Eye (tissue), 1 donor: ENCODE measurements at places on chromosomes 1 and 21.

DNA sequence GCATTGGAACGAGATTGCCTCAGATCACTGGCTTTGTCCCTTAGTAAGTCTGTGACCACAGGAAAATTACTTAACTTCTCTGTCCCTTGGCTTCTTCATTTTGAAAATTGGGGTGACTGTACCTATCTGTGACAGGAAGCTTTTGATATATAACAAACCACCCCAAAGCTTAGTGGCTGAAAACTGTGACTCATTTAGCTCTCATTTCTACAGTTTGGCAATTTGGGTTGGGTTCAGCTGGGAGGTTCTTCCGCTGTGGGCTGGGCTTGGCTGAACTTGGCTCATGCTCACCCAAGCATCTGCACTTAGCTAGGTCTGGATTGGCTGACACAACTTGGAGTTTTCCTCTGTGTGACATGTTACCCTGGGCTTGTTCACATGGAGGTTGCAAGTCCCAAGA, 14.0 kb downstream of the C1orf94 start:
- no peak for DNase-seq

DNA sequence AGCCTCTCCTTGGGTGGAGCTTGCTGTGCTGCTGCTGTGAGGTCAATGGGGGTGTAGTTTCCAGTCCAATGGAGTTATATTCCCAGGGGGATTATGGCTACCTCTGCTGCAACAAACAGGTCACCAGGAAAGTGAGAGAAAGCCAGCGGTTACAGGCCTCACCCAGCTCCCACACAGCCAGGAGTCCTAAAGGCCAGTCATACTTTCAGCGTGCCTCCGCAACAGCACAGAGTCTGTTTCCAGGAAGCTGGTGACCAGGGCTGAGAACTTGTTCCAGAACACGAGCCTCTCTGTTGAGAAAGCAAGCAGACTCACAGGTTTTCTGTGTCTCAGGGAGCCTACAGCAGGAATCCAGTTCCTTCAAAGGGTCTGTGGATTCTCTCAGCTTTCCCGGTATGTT, 17.3 kb upstream of the OR2M5 start:
- DNase-seq: no peak

DNA sequence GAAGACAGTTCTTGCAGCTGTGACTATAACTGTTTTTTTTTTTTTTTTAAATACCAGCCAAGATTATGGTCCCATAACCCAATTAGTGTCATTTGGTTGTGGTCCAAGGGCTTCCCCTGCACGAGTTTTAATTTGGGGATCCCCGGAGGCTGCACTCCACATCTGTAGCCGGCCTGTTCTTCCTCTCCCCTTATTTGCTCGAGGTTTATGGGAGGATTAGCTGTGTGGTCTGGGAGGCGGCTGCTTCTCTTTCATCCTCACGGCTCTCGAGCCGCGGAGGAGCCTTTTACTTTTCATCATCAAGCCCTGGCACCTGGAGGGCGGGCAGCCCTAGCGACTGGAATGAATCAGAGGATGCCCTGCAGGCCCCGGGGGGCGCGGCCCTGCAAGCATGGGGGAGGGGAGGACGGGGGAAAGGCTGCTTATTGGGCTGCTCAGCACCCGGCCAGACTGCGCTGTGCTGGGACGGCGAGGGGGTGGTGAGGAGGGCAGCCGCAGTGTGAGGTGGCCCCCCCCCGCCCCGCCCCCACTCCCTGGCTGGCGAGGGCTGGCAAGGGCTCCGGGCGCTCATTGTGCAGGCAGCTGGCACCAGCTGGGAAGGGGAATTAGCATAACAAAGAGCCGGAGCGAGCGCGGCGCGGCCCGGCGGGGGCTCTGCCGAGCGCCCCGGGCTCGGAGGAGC, 18.5 kb downstream of the SERTAD4 start:
- DNase-seq: peak; percentile 91

DNA sequence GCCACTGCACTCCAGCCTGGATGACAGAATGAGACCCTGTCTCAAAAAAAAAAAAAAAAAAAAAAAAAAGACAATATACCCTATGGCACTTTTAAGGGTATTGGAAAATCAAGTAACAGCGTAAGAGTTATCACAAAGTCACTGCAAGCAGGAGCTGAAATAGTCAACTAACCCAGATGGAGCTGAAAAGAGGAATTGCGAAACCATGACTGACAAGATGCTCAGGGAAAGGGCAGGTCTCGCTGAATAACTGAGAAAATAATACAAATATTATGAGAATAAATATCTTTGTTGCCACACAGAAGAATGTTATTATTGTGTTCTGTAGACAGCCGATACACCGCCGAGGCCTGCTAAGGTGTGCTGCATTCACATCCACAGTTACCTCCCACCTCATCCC, 17.8 kb downstream of the HLCS start:
- no peak for DNase-seq

DNA sequence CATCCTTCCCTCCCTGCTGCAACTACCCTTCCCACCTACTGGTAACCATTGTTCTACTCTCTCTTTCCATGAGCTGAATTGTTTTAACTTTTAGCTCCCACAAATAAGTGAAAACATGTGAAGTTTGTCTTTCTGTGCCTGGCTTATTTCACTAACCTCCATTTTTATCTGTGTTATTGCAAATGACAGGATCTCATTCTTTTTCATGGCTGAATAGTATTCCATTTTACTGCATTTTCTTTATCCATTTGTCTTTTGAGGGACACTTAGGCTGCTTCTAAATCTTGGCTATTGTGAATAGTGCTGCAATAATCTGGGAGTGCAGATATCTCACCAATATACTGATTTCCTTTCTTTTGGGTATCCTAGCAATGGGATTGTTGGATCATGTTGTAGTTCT, 80.6 kb downstream of the NOS1AP start:
- DNase-seq: no peak

DNA sequence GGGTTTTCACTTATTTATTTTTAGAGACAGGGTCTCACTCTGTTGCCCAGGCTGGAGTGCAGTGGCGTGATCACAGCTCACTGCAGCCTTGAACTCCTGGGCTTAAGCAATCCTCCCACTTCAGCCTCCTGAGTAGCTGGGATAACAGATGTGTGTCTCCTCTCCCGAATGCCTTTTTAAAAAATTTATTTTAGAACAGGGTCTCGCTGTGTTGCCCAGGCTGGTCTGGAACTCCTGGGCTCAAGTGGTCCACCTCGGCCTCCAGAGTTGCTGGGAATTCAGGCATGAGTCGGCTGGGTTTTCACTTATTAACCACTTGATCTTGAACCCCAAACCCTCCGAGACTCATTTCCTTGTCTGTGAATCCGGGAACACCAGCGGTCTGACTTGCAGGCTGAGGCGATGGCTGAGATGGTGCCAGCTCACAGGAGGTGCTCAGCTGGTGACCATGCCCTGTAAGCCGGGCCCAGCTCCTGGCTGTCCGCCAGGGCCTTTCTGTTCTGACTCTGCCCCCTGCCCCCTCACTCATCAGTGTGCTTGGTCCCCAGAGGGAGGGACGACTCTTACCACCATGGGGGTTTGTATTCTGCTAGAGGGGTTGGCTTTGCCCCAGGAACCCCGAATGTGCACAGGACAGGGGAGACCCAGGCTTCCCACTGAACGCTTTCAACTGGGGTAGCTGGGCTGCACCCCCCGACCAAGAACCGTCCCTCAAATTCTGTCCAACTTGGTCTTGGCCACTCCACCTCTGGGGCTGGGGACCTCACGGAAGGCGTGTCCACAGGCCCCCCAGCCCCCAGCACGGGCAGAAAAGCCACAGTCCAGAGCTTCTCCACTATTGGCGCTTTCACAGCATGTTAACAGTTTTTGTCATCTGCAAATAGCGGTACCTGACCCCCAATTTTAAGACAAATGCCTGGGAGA, 22.5 kb downstream of the MMEL1 start:
- DNase-seq: no peak

GRCh38 chr1:161779393-161779792, 13.3 kb downstream of the ATF6 start:
- no peak for DNase-seq

GRCh38 chr1:209160230-209160629, 423.3 kb upstream of the CAMK1G start:
- no peak for DNase-seq

- DNase-seq: no peak
These were observed 51.1 kb downstream of the KIF26B start for GRCh38 chr1:245205864-245206263.

- DNase-seq: no peak
These were observed 125.9 kb downstream of the RUNX1 start for GRCh38 chr21:34923202-34923601.

- no peak for DNase-seq
These were observed 41.5 kb downstream of the CCDC30 start for GRCh38 chr1:42504535-42505128.

- no peak for DNase-seq
These were observed 2.7 kb upstream of the PHTF1 start for GRCh38 chr1:113761937-113762336.

DNA sequence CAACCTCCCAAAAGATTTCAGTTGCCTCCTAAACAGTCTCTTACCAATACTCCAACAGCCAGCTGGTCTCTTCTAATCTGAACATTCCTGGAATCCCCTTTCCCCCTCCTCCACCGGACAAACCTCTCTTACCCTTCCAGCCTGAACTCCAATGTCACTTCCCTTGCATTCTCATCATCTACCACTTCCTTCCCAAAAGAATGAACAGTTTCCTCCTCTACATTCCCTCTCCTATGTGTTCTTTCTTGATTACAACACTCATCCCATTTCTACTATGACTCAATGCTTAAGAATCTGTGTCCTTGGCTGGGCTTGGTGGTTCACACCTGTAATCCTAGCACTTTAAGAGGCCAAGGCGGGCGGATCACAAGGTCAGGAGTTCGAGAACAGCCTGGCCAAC, 417.1 kb downstream of the SETD4 start:
- no peak for DNase-seq

- peak; percentile 18 for DNase-seq
These were observed 78.4 kb upstream of the CTTNBP2NL start for GRCh38 chr1:112317611-112318062.

DNA sequence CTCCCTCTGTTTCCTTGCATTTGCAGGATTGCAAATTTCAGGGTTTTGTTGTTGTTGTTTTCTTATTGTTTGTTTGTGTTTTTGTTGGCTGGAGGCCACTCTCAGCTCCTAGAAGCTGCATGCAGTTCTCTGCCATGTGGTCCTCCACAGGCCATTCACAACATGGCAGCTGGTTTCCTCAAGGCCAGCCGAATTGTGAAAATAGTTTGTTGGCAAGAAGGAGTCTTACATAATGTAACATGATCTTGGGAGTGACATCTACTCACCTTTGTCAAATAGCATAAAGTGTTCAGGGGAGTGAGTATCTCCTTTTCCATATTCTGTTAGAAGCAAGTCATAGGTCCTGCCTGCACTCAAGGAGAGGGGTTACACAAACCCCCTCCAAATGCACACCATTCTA, 10.6 kb upstream of the UAP1 start:
- no peak for DNase-seq

DNA sequence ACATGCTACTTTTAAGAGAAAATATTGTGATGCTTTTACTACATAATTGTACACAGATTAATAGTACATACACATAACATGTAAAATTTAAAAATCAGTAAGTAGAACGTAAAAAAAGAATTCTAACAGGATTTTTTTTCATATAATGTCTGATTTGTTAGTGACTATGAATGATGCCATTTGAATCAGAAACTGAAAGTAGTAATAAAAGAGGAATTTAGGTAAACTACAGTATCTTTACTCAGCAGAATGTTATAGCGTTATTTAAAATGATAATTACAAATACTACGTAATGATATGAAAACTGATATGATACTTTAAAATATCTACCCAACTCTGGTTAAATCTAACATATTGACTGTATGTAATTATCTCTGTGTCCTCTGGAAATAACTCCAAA, 116.1 kb downstream of the DENND1B start:
- DNase-seq: no peak

DNA sequence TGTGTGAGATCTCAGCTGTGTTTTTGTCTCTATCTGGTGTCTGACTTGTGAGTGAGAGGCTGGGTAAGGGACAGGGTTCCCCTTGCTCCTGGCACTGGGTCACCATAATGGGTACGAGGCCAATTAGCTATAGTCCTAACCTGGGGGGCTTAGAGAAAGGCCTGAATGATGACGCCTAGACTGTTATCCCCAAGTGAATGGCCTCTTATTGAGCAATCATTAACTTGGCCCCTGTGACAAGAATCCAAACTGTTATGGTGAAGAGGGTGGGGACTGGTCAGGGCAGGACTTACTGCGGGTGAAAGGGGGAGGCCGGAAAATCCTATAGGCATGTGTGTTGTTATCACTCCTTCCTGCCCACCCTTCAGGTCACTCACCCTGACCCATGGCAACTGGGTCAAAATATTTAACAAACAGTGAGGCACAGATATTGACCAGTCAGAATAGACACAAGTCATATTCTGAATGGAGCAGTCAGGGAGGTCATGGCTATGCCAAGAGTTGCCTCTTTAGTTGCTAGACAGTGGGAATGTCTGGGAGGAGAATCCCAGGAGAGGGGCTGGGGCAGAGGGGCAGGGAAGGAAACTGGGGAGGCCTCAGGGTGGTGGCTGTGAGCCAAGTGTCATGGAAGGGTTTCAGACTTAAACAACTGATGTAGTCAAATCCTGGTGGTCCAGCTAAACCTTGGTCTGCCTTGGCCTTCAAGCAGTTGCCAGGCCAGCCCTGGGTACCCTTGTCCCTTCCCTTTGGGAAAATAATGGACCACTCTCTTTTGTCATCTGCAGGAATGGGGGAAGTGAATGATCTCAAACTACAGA, 3.2 kb downstream of the NR0B2 start:
- DNase-seq: no peak

- DNase-seq: no peak
These were observed 837 bp downstream of the SLC16A1 start for GRCh38 chr1:112954945-112955772.

GRCh38 chr21:40200946-40201345, 333.7 kb downstream of the PCP4 start:
- DNase-seq: peak; percentile 76

GRCh38 chr1:165836664-165837482, 9.5 kb downstream of the UCK2 start:
- DNase-seq: no peak

DNA sequence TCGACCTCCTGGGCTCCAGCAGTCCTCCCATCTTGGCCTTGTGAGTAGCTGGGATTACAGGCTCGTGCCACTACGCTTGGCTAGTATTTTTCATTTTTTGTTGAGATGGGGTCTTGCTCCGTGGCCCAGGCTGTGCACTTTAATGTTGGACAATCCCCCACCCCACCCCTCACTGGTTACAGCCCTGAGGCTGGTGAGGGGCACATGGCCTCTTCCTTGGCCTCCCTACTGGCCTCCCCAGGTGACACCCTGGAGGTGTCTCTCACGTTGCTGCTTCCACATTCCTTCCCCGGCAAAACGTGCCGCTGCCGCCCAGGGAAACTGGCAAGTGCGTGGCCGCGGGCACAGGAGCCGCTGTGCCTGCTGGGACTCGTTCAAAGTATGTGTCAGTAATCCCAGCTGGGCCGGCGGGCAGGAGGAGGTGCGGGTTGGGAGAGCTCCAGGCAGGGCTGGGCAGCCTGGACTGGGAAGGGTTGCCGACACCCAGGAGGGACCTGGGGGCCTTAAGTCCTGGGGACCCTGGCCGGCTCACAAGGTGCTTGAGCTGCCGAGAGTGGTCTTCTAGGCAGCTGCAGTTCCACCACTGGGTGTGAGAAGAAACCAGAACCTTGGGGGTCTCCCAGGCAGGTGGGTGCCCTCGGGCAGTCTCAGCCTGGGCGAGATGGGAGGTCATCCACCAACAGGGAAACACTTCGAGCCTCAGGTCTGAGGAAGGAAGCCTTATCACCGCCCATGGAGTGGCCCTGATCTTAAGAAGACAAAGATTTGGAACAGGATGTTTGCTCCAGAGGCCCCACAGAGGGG, 6.5 kb downstream of the WNT3A start:
- peak; percentile 36 for DNase-seq

GRCh38 chr1:40870135-40870728, 8.1 kb upstream of the CITED4 start:
- no peak for DNase-seq
